ENCODE measurements at places on chromosomes 4 and X.

DNA sequence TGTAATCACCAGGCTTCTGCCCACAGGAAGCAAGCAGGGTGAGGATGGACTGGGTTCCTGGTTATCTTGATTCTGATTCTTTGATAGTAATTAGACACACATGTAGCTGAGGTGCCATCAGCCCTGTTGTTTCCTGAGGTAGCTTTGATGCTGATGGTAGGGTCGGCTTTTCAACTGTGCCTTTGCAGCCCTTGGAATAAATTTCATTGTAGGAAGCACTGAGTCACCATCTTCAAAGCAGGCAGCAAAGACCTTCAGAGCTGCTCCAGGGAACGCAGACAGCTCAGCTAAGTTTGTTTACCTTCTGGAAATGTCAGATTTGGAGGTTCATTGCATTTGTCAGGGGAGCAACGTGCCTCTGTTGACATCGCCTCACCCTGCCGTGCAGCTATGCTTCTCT, 135.4 kb downstream of the ASMT start:
- no peak for DNase-seq

DNA sequence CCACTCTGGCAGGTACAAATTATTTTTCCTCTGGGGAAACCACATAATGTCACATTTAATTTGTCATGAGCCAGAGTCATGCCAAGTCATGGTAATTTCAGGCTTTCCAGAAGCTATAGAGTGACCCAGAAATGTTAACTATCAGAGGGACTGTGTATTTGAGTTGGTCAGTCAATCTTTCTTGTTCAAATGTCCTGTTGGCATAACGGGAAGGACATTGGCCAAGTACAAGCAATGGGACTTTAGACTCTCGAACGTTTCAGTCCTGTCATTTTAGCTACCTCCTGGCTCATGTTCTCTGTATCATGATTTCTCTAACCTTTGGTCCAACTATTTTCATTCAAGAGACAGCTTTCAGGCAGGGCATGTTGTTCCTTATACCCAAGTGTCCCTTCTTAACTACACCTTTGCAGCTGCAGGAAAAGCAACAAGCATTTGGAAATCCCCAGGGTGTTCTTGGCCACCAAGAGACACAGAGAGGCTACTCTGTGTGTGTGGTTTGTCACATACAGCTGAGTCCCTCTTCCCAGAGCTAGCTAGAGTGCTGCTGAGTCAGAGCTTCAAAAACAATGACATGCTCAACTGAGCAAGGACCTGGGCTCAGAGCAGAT, 142.6 kb downstream of the EGF start:
- DNase-seq, result no peak

GRCh38 chr4:189850239-189850856, 90.3 kb upstream of the FRG1 start:
- DNase-seq, result no peak

- no peak for DNase-seq
Measured at GRCh38 chrX:122422547-122422946, 761.5 kb upstream of the GRIA3 start.

DNA sequence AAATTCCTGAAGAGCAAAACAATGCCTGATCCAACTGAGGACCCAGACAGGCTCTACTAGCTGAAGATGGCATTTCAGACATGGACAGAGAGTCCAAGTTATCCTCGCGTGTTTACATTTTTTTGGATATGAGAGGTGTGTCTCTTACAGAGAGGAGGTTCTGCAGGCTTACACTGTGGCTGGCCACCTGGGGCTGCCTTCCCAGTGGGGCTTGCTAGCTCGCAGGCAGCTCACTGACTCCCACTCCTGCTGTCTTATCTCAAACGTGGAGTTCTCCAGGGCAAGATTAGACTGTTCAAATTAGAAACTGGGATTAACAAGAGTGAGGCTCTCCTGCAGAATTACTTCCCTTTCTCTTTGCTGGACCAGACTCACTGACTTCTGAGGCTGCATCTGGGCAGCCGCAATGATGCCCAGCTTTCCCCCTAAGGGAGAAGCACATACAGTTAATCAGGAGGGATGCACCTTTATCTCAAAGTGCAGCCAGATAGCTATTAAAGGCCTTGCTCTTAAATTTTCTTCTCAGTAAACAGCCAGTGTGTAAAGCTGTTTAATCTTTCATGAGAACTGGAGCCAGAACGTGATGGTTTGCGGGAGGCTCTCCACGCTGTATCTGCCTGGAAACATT, 123.0 kb downstream of the ENPP6 start:
- DNase-seq, result no peak

- DNase-seq, result no peak
Measured at GRCh38 chr4:189001283-189001970, 862.2 kb downstream of the TRIML1 start.

- no peak for DNase-seq
Measured at GRCh38 chr4:8657381-8658088, 65.0 kb downstream of the CPZ start.

DNA sequence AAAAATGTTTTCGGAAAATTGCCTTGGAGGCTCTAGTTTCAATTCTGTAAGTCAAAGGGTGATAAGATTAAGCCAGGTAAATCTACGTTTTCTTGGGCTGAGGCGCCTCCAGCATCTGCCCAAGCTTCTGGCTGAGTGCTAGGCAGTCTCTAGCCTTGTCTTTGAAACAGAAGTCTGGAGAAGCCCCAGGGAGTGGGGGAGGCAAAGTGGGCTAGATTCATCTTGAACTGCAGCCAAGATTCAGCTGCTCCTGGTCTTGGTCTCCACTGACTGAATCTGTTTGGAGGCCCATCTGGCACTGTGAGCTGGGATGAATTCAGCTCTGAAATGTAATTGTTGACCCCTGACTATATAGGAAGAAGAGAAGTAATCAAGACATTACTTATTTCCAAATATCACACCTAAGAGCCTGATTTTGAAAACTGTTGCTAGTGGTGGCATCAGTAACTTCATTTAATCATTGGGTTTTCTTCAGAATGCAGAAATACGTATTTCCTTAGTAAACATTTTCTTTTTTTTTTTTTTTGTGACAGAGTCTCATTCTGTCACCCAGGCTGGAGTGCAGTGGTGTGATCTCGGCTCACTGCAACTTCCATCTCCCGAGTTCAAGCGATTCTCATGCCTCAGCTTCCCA, 187.3 kb upstream of the LEF1 start:
- no peak for DNase-seq

GRCh38 chr4:89204624-89205023, 93.3 kb downstream of the TIGD2 start:
- DNase-seq, result no peak

DNA sequence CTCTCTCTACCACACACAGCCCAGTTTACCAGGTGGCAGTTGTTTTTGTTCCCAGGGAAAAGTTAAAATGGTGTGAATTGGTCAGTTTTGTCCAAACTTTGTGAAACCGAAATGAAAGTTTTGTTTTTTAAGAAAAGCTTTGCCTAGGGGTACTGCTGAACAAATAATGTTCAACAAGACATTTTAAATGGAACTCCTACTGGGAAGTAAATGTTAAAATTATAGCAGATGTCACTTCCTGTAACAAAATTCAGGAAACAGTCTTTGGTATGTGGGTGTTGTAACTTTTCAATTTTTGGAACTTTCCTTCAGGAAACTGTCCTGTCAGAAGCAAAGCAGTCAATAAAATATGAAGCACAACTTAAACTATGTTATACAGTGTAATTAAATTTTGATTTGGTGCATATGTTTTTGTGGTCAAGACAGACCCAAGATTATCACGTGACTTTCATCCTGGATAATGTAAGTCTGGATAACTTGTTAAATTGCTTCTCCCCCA, 79.5 kb downstream of the AFF1 start:
- no peak for DNase-seq

- no peak for DNase-seq
Measured at GRCh38 chr4:182230256-182230655, 12.9 kb upstream of the TENM3 start.

DNA sequence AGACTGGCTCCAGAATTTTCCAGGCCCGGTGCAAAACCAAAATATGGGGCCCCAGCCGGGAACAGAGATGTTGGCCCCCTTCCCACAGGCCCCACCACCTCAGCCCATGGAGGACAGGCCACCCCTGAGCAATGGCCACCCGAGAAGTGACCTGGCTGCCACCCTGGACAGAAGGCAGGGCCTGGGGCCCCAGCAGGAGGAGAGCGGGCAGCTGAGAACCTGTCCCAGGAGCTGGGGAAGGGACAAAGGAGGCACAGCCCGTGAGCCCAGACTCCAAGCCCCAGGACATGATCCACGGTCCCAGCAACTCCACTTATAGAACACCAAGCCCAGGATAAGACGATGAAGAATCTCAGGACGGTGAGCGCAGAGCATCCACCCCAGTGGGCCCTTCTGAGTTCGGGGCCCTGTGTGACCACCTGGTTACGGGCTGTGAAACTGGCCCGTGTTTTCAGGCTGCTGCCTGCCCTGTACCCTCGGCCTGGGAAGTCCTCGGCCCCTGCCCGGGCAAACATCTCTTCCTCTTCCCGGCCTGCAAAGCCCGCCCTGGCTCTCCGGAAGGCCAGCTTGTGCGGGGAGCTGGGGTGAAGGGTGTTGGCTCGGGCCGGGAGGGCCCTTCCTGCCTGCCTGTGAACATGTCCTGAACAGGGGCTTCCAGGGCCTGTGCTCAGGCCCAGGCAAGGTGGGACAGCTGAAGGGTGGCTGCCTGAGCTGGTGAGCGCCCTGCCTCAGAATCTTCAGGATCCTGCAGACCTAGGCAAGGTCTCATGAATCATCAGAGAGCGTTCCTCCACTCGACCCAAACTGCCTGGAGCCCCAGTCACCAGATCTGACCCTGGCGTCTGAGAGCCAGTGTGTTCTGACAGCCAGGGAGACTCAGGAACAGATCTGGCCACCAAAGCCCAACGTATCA, 47.0 kb upstream of the MAN2B2 start:
- DNase-seq, result no peak

DNA sequence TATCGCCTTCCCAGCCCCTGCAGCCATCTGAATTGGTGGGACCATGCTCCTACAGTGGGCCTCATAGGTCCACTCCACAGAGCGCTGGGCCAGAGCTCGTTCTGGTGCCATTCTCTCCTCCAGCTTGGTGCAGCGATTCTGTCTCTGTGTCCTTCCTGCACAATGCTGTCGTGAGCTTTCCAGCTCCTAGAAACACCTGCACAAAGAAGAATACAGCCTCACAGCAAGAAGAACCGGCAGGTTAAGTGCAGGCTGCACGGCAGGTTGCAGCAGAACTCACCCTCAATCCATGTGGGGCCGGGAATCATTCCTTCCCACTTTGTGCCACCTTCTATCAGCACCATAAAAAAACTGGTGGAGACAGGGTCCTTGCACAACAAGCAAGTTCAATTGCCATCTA, 101.2 kb upstream of the ENPP6 start:
- DNase-seq, result no peak

DNA sequence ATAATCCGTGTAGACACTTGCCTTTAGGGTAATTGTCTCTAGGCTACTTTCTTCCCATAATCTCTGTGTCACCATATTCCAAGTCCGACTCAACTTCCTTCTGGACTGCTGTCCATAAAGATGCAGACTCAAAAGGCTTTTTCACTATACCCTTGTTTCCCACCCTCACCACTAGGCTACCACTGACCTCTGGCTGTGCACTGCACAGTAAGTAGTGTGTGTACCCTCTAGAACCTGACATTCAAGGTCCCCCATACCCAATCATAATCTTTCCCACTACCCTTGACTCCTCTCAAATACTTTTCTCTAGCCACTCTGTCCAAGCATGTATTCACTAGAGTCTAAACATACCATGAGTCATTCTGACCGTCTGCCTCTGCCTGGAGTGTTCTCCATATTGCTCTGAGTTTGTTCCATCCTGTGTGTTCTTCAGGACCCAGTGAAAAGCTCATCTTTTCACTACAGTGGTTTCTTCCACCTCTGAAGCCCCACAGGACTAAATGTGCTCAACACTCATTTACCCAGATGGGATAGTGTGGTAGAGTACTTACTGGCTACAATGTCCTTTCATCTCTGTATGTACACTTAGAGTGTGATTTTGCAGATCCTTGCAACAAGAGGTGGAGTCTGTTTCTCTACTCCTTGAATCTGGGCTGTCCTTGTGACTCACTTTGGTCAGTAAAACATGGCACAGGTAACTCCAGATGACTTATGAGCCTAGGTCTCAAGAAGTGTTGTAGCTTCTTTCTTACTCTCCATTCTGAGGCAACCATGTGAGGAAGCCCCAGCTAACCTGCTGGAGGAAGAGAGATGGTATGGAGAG, 17.4 kb downstream of the JADE3 start:
- no peak for DNase-seq

DNA sequence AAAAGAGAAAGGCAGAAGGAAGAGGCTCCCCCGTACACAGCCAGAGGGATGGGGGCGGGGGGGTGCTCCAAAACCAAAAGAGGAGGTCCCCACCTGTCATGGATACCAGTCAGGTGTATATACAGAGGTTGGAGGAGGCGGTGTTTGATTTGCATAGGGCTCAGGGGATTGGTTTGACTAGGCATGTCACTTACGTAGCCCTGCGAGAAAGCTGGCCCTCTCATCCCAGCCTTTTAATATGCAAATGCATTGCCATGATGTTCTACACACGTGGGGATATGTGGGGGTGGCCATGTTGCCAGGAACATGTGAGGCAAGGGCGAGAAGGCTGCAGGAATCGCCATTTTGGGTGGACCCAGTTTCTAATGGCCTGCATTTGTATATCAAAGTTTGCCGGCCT, 38.6 kb downstream of the TMEM150C start:
- DNase-seq, result no peak

DNA sequence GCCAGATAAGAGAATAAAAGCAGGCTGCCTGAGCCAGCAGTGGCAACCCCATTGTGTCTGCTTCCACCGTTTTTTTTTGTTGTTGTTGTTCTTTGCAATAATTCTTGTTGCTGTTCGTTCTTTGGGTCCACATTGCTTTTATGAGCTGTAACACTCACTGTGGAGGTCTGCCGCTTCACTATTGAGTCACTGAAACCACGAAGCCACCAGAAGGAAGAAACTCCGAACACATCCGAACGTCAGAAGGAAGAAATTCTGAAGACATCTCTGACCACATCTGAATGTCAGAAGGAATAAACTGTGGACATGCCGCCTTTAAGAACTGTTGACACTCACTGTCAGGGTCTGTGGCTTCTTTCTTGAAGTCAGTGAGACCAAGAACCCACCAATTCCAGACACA, 110.5 kb downstream of the PCDH18 start:
- DNase-seq, result no peak

GRCh38 chr4:82421796-82422560, 8.3 kb downstream of the HNRNPDL start:
- no peak for DNase-seq

DNA sequence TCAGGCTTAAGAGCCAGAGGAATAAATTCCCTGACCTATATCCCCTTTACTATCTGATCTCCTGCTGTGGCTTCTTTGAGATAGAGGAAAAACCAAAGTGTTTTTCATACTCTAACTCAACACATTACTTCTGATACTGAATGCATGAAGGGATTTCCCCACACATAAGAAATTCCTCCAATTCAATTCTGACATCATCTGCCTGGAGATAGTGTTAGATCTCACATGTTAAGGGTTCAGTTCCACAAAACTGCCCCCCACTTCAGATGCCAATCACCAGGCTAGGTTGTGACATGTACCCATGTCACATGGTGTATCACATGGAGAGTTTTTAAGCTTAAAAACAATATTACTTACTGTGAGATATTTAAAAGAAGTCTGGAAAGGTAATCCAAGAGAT, 46.8 kb downstream of the GSTCD start:
- DNase-seq, result no peak

GRCh38 chr4:20217951-20218350, 33.8 kb upstream of the SLIT2 start:
- DNase-seq, result no peak

- DNase-seq, result no peak
Measured at GRCh38 chrX:103396186-103396585, 19.8 kb downstream of the BEX3 start.

GRCh38 chr4:24054910-24055309, 165.1 kb upstream of the PPARGC1A start:
- no peak for DNase-seq

All from NCI-H1417 treated with DMSO at 0.1 percent for 48 hours (cell line).